ENCODE measurements at places on chromosomes 11 and 22.

- no peak for DNase-seq
These were observed 385.1 kb downstream of the DCDC1 start for GRCh38 chr11:30984442-30984816.

DNA sequence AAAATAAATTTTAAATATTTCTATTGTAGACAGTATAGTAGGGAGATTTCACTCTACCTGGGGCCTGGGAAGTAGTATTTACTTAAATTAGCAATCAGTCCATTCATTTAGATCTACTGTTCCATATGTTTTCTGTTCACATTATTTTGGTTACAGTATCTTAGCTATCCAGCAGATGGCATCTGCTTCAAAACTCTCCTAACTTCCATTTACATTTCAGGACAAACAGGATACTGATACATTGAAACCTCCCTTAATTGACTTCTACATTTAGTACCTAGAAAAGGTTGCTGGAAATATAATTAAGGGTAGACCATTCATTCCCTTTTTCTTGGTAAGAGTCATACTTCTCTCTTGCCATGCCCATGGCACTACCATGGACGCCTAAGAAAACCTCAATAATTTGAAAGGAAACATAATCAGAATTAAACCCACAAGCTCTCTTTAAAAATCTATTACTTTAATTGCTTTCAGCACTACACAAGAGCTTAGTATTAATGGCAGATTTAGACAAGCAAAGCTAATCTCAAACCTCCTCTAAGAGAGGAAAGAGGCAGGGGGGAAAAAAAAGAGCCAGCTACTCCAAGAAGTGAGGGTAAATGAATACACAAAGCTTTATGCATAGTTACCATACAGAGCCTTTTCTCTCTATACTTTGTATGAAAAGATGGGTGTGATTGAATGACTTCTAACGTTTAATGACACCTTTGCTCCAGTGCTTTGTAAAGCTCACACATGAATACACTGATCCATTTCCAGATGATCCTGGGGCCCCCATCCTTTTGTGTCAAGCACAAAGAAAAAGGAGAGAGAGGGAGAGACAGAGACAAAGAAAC is 131.2 kb upstream of the MTMR2 start:
- no peak for DNase-seq

DNA sequence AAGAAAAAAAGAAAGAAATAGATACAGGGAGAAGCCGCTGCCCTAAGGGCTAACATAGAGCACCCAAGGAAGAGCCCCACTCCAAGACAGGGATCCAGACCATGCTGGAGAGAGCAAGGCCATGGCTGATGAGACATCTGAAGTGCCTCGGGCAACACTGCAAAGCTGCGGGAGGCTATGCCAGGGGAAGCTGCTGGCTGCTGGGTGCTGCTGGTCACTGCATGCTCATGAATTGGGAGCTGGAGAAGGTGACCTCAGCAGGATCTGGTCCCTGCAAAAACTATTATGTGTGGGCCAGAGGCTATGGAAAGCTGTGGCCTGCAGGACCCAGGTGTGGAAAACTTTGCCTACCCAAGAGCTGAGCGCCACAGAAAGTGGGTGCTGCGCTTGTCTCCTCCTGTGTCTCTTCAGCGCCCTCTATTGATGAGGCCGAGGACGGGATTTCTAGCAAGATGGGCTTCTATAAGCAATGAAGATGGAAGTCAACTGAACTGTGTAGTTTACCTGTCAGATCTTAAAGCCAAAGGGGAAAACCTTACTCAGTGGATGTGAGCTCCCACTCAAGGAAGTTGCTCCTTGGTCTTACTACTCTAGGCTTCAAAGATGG is 17.3 kb upstream of the SLC29A2 start:
- DNase-seq = peak; percentile 57

GRCh38 chr11:120646206-120646605 is 134.7 kb downstream of the GRIK4 start:
- DNase-seq = no peak

GRCh38 chr11:67588136-67588503 is 4.5 kb downstream of the GSTP1 start:
- no peak for DNase-seq

- no peak for DNase-seq
These were observed 57.4 kb downstream of the LINC01488 start for GRCh38 chr11:69538854-69539253.

GRCh38 chr22:22912988-22913253 is 25.3 kb downstream of the IGLL5 start:
- no peak for DNase-seq

- DNase-seq = no peak
These were observed 62.1 kb upstream of the NUP50 start for GRCh38 chr22:45101515-45102227.

DNA sequence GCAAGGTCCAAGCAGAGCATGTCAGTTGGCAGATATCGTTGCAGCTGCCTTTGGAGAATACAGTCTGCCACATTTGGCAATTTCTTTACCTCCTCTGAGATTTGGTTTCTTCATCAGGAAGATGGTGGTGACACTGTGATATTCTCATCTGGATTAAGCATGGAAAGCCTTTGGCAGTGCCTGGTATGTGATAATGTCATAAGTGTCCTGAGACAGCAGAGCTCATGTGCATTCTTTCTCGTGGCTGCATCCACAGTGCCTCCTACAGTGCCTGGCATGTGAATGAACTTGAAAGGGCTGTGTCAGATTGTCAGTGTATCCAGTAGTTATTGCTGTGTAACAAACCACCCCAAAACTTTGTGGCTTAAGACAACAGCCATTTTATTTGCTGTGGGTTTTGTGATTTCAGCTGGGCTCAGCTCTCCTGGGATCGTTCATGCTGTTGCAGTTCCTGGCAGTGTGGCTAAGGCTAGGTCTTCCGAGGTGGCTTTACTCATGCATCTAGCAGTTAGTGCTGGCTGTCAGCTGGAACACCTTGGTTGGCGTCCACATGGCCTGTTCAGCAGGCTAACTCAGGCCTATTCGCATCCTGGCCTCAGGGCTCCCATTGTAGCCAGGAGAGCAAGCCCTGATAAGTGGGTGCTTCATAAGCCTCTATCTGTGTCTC is 35.7 kb upstream of the MICAL2 start:
- no peak for DNase-seq

- DNase-seq = no peak
These were observed 81.7 kb upstream of the MYO18B start for GRCh38 chr22:25660336-25660735.

DNA sequence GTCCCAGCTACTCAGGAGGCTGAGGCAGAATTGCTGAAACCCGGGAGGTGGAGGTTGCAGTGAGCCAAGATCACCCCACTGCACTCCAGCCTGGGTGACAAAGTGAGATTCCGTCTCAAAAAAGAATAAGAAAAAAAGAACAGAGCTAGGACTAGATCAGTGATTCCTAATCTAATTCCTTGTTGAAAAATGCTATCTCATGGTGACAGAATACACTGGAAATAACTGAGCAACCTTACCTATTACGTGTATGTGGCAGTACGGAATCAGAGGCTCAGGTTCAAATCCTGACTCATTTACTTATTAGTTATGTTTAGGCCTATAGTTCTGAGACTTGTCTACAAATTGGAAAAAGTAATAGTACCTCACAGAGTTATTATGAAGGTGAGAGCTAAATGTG is 19.5 kb upstream of the RCE1 start:
- no peak for DNase-seq
